Activated naive CD4-positive, alpha-beta T cell treated with Interleukin-2 at 50 U/mL for 16 hours (primary cell): ENCODE measurements at places on chromosomes 3 and 15.

DNA sequence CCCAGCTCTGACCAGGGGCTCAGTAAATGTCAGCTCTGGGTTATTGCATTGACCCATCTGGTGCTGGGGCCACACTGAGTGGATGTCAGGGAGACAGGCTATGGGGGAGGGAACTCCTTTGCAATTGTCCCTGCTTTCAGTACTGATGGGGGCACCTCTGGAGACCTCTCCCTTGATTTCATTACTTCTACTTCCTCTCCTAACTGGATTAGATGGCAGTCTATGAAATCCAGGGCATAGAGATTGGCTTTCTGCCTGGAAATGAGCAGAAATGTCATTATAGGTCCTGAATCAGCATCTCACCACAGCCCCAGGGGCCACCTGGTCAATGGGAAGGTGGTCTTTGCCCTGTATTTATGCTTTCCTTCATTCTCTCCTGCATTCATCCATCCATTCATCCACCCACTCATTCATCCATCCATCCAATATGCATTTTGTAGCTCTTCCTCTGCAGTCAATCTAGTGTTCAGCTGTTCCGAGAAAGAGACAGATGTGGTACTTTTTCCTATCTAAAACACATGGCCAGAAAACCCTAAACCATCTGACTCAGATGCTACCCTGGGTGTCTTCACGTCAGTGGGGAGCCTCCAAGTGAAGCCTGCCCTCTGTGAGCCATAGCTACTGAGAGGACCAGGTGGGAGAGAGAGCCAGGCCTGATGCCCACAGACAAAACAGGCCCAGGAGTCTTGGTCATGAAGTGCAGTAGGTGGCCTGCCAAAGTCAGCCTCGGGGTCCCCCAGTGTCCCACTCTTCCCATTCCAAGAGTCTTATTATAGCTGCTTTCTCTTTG, 57.1 kb downstream of the CCDC33 start:
- no peak for DNase-seq

DNA sequence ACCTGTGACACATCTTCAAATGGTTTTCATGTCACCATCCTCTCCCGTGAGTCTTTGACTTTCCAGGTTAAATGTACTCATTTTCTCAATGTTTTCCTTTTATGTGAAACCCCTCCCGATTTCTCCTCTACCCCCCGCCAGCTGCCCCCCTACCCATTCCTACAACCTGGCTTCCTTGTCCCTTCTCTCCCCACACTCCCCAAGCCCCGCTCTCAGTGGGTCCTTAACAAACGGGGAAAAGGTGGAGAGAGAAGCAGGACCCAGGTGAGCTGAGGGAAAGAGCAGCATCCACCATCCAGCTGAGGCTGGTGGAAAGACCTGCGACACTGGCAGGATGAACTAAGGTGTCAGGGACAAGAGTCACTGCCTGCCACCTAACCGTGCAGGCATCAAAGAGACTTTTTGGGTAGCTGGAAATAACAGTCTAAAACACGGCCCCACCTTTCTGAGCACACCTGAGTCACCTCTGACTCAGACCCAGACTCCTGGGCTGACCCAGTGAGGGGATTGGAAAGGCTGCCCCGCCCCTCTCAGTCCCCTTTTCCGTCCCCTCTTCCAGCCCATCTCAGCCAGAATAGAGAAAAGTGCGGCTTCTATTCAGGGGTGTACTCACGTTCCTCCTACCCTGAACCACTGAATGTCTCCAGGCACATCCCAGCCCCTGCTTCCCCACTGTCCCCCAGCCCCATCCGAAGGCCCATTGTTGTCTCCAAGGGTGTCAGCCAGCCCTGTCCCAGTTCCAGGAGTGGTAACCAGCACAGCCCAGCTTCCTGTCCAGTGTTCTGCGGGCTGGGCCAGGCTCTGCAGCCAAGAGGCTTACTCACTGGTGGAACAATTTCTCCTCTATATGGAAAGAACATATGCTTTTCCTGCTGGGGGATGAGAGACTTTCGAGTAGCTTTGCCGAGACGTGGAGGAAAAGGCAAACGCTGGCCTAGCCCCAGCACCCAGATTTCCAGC, 20.4 kb downstream of the ISG20 start:
- no peak for DNase-seq

- no peak for DNase-seq
Measured at GRCh38 chr3:179735321-179735720, 82.5 kb downstream of the USP13 start.

DNA sequence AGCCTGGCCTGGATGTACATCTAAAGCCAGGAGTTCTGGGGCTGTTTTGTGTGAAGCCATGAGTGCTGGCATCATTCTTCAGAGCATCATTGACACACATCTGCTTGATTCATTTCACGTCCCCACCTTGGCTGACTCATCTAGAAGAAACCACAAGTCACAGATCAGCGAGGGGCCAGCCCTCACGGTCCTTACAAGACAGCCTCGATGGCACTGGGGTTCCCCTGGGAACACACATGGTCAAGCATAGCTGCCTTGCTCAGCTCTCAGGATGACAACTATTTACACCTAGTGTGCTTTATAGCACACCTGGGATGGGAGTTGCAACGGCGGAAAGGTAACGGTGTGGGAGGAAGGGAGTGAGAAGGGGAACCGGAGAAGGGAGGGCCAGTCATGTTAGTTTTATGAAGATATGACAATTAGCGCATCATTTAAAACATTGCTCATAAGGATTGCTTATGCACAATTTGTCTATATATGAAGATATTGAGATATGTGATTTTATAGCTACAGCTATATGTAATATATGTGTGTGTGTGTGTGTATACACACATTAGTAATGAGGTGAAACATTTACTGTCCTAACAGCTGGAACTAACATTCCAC, 227.1 kb downstream of the RPLP1 start:
- DNase-seq = peak; percentile 56

DNA sequence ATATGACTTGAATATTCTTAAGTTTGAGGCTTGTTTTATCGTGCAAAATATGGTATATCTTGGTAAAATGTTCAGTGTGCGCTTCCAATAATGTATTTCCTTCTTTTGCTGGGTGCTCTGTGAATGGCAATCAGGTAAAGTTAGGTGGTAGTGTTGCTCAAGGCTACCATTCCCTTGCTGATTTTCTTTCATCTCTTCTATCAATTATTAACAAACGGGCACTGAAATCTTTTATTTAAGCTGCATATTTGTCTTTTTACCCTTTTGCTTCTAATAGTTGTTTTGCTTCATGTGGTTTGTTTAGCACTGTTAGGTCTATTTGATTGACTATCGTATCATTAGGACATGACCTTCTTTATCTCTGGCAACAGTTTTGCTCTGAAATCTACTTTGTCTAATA, 242.3 kb downstream of the CTNNB1 start:
- no peak for DNase-seq

DNA sequence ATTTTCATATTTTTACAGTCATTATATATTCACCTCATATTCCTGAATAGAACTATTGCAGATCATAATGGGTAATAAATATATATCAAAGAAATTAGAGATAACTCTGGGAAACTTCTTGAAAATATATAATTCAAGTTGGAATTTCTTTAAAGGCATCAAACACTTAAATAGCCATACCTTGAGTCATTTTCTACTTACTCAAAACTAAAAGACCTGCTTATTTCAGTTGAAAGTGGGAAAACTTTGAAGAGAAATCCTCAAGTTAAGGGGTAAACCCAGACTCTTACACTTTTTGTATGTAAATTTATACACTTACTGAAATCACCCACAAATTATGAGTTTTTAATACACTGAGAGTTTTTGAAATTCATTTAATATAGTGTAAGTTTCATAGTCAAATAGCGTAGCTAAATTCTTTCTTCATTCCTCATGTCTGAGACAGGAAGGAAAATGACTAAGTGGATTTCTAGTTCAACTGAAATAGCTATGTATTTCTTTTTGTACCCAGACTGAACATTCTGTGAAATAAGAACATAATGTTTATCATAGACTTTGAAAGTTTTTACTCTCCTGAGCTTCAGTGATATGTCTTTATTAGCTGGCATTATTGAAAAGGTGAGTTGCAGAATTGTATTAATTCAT, 4.6 kb upstream of the ALCAM start:
- DNase-seq = no peak

GRCh38 chr3:105351821-105352220, 14.9 kb upstream of the ALCAM start:
- DNase-seq = no peak

DNA sequence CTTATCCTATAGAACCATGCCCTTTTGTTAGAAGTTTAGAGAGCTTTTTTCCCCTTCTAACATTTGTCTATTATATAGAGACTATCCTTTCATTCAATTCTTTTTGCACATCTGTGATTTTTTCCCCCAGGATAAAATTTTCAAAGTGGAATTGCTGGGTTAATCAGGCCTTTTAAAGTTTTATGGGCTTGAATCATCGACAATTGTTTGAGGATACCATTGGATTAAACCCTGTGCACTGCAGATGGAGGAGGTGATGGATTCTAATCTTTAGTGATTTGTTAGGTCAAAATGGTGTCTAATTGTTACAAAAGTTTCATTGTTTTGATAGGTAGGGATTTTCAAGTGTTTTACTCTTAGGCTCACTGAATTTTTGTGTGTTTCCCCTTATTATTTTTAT, 463.7 kb upstream of the CFAP20DC start:
- no peak for DNase-seq

GRCh38 chr3:56942523-56942922, 117.9 kb upstream of the SPATA12 start:
- DNase-seq = no peak

- DNase-seq = no peak
Measured at GRCh38 chr3:182740710-182741109, 52.6 kb upstream of the ATP11B start.

- DNase-seq = no peak
Measured at GRCh38 chr3:195711813-195712534, 8.8 kb upstream of the MUC20 start.

DNA sequence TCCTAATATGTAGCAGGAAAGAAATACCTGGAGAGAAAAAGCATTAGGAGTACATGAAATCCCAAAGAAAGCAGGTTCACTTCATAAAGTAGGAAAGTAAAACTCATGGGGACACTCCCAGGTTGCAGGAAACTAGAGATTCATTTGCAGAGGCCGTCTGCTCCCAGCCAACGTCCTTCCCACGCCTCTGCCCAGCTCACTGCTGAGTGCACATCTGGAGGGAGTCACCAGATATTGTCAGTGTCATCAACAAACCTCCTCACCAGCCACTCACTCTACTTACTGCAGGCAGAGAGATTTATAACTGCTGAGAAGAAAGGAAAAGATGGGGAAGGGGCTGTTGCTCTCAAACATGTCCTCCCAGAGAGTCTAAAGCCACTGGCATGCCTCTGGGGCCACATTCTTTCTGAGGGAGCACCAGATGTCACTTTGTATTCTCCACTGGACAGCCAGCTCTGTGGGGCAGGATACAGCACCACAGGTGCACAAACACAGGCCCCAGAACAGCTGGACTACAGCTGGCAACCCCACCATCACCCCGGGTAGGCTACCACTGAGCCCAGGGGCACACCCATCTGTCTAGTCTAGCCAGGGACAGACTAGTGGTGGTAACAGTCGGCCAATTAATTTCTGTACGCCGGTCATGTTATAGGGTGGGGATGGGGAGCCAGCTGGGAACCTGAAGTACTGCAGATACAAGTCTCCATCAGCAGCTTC, 64.5 kb downstream of the NPTN start:
- DNase-seq = no peak
